Cardiac atrium fibroblast (primary cell): ENCODE measurements at places on chromosomes 5 and 9. TPM values are rescaled to one million over a fixed set of nuclear protein-coding genes. Genes with fewer than 3 reads are reported as not detected.

The TUSC1 gene
- 5.8 and 7.4 TPM in 2 replicates for total RNA-seq

The IL33 gene
- total RNA-seq, result 148 and 185 TPM in 2 replicates

The ASS1 gene
- total RNA-seq, result 225 and 321 TPM in 2 replicates

The PCDHGA11 gene
- 10.2 and 12.8 TPM in 2 replicates for total RNA-seq

The SPATA31A3 gene
- total RNA-seq, result not detected in 2 replicates

The CTXN3 gene
- total RNA-seq, result not detected in 2 replicates

The AHRR gene
- 8.8 and 16.4 TPM in 2 replicates for total RNA-seq

The PKD2L2 gene
- not detected in 2 replicates for total RNA-seq

The NR2F1-AS1 gene
- total RNA-seq, result 19.0 and 36.8 TPM in 2 replicates

The RAI14 gene
- 78.4 and 93.5 TPM in 2 replicates for total RNA-seq

The SGCD gene
- total RNA-seq, result 1.9 and 3.4 TPM in 2 replicates
